ENCODE measurements at places on chromosomes 3 and 15. TPM values are rescaled to one million over a fixed set of nuclear protein-coding genes. Genes with fewer than 3 reads are reported as not detected.
A peak's percentile ranks its signal among the peaks of the same experiment; 100 is the strongest.

RBP2 gene
- total RNA-seq, result not detected

DNA sequence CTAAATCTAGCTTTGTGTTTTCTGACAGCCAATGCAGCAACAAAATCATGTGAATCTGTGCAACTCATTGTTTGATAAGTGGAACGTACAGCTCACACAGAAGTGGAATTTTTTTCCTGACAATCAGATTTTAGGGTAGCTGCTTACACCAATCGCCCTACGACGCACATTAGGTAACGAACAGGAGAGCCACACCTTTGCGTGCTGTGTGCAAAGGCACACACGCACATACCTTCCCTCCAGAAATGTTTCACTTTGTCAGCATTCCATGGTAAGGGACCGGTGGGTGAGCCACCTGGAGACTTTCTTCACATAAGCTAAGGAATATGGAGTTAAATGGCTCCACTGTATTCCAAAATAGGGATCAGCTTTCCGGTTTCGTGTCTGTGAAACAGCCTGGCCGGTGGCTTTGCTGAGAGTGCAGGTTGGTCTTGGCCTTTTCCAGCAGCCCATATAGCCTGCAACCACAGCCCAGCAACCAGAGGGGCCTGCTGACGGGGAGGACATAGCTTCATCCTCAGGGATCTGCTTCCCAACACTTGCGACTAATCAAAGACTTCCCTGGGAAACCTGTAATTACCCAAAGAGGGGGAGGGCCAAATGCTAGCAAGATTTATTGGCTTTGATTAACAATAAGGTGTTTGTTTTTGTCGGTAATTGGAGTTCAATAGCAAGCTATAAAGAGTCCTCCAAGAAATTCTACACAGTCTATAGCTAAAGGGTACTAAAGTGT, 145.3 kb downstream of the ADAMTS17 start:
- no peaks in the 10 kb centered on the region for H3K36me3 ChIP-seq
- H3K27me3 ChIP-seq, result no peaks in the 10 kb centered on the region
- no peak for DNase-seq
- H3K4me3 ChIP-seq, result no peak overlapping the region

DNA sequence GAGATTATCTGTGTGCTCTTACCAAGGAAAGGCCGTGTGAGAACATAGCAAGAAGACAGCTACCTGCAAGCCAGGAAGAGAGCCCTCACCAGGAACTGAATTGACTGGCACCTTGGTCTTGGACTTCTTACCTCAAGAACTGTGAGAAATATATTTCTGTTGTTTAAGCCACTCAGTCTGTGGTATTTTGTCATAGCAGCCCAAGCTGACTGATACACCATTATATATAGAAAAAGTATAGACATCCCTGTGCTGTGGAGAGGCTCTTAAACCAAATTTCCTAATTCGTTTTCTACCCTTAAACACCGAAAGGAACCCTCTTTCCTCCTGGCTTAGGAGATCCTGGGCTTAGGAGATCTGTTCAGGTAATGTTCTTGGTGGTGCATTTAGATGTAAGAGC, 44.8 kb downstream of the CGNL1 start:
- H3K4me3 ChIP-seq, result no peak overlapping the region
- no peak for DNase-seq
- H3K27me3 ChIP-seq, result no peaks in the 10 kb centered on the region
- no peaks in the 10 kb centered on the region for H3K36me3 ChIP-seq
- peaks cover 16% of the 10 kb centered on the region for H3K4me1 ChIP-seq

DNA sequence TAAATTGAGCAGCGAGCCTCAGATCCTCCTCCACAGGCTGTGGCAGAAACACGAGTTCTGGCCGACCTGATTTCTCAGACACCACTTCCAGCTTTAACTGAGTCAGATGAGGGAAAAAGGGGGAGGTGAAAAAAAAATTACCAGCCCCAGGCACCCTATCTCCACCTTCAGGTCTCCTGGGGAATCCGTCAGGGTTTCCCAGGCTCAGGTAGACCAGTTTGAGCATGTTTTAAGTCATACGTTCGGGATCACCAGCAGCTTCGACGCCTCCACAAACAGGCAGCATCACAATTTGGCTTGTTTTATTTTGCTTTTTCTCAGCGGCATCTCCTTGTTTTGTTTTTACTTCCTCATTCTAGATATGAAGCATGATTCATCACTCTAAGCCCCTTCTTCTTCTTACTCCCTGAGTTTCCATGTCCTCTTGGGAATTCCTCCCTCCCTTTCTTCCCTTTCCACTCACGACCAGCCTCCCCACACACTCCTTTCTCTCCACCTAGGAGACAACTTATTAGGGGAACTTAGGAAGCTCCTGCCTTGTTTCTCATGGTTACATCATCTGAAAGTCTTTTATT, 190.1 kb downstream of the ZNF621 start:
- DNase-seq, result no peak
- no peaks in the 10 kb centered on the region for H3K27me3 ChIP-seq
- no peak overlapping the region for H3K4me3 ChIP-seq
- H3K4me1 ChIP-seq, result peaks cover 5% of the 10 kb centered on the region
- H3K36me3 ChIP-seq, result no peaks in the 10 kb centered on the region

DNA sequence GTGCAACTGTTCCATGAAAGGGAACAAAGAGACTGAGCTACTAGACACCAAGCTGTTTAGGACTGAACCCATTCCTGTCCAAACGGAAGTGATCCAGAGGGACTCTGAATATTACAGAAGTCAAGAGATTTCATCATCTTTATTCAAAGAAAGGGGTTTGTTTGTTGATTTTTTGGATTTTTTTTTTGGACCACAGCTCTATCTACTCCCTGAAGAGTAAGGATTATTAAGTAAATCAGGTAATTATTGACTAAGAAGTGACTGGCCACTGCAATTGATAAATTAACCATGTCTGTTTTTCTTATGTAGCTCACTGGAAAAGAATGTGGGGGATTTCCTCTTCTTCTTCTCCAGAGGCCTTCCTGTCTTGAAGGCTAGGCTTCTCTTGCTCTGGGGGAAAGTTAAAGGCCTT, 146.6 kb upstream of the TPM1 start:
- no peaks in the 10 kb centered on the region for H3K36me3 ChIP-seq
- no peaks in the 10 kb centered on the region for H3K27me3 ChIP-seq
- H3K4me3 ChIP-seq, result no peak overlapping the region
- peak overlapping the region; percentile 66 for H3K27ac ChIP-seq

- no peaks in the 10 kb centered on the region for H3K27me3 ChIP-seq
- H3K36me3 ChIP-seq, result no peaks in the 10 kb centered on the region
- no peak overlapping the region for H3K4me3 ChIP-seq
- H3K27ac ChIP-seq, result no peak overlapping the region
- DNase-seq, result no peak
Measured at GRCh38 chr15:92846741-92847140, 53.4 kb upstream of the CHD2 start.

DNA sequence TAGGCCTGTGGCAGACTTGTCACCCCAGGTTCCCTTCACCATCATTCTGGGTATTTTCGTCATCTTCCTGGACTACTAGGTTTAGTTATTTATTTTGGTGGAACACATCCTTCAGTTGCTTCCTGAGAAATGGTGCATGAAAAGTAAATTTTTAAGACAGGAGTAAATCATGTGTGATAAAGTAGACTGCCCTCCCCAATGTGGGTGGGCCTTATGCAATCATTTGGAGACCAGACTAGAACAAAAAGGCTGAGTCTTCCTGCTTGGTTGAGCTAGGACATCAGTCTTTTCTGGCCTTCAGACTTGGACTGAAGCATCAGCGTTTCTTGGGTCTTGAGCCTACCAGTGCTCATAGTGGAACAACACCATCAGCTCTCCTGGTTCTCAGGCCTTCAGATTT, 50.7 kb upstream of the SLC2A2 start:
- no peak overlapping the region for H3K4me3 ChIP-seq
- no peak for DNase-seq
- no peaks in the 10 kb centered on the region for H3K4me1 ChIP-seq
- peaks cover 50% of the 10 kb centered on the region for H3K36me3 ChIP-seq

DNA sequence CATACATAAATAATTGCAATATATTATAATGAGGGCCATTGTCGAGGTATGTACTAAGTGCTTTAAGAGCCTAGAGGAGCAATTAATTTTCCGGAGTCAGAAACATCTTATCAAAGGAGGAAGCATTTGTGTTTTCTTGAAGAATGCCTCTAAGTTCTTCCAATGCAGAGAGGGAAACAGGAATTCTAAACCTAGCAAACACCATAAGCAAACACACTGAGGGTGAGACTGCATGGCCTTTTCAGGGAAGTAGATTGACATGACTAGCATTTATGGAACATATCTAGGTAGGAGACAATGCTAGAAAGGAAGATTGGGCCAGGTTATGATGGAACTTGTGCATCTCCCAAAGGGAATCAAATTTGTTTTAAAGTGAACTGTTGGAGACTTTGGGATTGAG, 7.2 kb upstream of the PLCL2 start:
- H3K27me3 ChIP-seq, result no peaks in the 10 kb centered on the region
- no peak overlapping the region for H3K27ac ChIP-seq
- DNase-seq, result no peak
- no peaks in the 10 kb centered on the region for H3K36me3 ChIP-seq

DNA sequence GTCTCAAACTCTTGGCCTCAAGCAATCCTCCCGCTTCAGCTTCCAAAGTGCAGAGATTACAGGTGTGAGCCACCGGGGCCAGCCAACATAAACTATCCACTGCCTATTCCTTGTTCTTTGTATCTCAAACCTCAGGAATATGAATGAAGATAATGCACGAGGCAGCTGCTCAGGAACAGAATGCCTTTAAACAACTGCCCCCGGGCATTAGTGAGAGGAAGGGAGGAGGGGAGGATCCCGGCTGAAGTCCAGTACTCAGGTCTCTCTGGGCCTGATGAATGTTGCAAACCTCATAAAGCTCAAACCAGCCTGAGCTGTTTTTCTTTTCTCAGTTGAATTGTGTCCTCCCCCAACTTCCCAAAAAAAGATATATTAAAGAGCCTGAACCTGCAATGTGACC, 26.9 kb upstream of the MTMR14 start:
- no peak for DNase-seq
- no peak overlapping the region for H3K27ac ChIP-seq
- H3K4me1 ChIP-seq, result no peaks in the 10 kb centered on the region
- no peak overlapping the region for H3K4me3 ChIP-seq

DNA sequence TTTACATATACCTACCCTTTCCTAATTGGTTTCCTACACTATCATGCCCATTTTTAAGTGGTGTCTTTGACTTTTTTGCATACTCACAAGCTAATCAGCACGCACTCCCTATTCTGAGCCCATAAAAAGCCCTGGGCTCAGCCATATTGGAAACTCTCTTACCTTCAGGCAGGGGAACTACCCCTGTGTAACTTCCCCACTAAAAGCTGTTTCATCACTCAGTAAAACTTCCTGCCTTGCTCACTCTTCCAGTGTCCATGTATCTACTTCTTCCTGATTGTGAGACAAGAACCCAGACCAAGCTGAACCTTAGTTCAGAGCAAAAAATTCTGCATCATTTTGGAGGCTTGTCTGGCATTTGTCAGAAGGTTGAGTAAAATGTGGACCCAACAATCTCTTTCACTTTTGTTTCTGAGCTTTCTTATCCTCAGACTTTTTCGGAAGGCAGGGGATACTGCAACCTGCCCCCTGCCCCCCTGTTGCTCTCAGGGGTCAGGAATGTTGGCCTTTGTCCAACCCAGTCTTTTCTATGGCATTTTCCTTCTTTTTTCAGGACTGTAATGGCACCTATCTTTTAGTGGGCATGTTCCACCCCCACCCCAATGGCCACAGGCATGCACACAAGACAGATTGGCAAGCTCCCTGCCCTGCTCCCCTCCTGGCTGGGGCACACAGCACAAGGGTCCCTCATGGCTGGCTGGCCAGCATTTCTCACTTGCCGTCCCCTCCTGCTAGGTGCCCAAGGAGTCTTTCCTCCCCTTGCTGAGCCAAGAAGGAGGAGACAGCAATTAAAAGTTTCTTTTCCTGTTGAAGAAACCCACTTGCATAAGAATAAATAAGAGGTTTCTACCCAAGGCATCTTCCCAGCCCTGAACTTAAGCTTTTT, 26.3 kb upstream of the TMEM45A start:
- no peaks in the 10 kb centered on the region for H3K4me1 ChIP-seq
- H3K36me3 ChIP-seq, result no peaks in the 10 kb centered on the region
- no peak overlapping the region for H3K4me3 ChIP-seq
- no peaks in the 10 kb centered on the region for H3K27me3 ChIP-seq
- DNase-seq, result no peak
- no peak overlapping the region for H3K27ac ChIP-seq

GRCh38 chr15:48850648-48851047, 27.3 kb upstream of the EID1 start:
- H3K4me3 ChIP-seq, result no peak overlapping the region
- no peaks in the 10 kb centered on the region for H3K4me1 ChIP-seq
- no peak for DNase-seq
- no peaks in the 10 kb centered on the region for H3K27me3 ChIP-seq
- H3K36me3 ChIP-seq, result no peaks in the 10 kb centered on the region
- no peak overlapping the region for H3K27ac ChIP-seq
